Astrocyte of the spinal cord (primary cell): ENCODE measurements at places on chromosomes 4 and X.
A peak's percentile ranks its signal among the peaks of the same experiment; 100 is the strongest.

DNA sequence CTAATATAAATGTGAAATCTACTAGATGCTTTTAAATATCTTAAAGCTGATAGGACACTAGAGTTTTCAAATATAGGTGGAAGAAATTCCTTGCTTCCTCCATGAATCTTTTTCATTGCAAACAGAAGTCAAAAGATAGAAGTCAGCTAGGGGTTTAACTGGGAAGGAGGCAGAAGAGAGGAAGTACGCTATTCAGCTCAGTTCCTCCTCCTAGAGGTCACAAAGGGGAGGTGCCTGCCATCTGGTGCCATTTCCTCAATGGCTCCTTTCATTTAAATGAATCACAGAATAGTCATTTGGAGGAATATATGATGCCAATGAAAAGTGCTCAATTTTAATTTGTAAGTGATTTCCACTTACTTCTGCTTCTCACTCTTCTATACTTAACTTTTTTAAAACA, 8.5 kb downstream of the COL25A1 start:
- DNase-seq: no peak

GRCh38 chrX:6244666-6245065, 16.0 kb upstream of the NLGN4X start:
- DNase-seq: no peak

DNA sequence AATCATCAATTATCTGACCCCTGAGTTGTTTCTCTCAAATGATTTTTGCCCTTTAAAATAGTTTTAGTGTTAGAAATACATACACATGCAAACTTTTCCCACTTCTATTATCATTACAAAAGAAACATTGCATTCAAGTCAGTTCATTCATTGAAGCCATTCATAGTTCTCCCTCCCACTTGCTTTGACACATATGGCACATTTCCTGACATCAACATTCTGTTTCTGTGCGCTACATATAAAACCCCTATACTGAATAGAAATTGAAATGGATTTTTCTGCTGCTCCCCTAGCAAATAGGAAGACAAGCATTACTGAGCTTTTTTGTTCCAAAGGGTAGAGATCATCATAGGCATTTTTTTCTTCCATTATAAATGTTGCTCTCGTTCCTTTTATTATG, 497.9 kb upstream of the PCDH10 start:
- no peak for DNase-seq

DNA sequence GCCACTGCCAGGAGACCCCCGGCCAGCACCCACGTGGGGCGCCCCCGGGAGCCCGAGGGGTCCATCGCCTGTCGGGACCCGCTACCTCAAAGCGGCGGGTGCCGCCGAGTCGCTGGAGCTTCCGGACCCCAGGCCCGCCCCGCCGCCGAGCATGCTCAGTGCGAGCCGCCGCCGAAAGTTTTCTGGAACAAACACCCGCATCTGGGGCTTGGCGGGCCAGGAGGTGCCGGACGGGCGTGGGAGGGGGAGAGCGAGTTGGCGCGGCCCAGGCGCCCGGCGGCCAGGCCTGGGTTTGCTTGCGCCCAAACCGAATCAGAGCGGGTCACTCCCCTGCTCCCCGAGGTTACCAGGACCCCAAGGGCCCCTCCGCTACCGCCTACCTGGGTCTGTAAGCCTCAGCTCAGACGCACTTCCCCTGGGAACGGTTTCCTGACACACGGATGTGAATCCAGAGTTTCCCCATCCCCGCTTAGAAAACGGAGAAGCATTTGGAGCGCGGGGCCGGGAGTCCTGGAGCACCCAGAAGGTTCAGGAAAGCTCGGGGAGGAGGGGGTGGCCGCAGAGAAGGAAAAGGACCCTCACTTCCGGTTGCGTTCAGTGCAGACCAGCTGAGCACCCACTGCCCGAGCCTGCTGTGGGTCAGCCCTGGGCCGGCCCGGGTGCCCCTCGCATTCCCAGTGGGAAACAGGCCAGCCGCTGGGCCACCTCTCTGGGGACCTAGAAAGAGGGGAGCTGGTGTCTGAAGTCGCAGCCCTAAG, at the start of gene EVC2:
Gene EVC2 (minus strand): TSS at position 111 of the 758 bp plus-strand sequence. CDS start 46 bp downstream, at position 65.
- peak; percentile 59 for DNase-seq

DNA sequence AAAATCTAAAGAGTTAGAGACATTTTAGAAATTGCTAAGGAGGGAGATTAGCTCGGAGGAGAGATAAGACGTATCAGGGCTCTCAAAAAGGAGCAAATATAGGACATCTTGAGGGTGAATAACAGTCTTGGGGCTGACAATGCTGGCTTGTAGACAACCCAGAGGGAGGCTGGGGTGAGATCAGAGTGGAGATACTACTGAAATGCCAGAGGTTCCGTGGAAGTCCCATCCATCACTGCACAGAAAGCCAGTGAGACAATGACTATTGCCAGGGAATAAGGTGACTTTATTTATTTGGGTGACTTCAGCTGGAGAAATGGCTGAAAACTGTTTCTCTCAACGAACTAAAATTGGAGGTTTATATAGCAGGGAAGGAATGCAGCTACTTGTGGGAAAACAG, 838.1 kb upstream of the AGA start:
- DNase-seq: no peak

DNA sequence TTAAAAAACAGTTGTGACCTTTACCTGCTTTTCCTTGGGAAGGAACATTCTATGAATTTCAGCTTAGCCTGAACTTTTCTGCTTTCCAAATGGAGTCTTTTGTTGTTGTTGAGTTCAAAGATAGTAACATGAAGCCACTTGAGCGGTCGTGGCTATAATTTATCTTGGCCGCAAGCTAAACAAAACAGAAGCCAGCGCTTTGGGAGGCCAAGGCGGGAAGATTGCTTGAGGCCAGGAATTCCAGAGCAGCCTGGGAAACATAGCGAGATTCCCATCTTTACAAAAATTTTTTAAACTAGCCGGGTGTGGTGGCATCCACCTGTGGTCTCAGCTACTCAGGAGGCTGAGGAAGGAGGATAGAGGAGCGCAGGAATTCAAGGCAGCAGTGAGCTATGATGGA, 29.9 kb downstream of the TKTL1 start:
- peak; percentile 45 for DNase-seq

GRCh38 chr4:37324546-37324945, 80.0 kb downstream of the NWD2 start:
- DNase-seq: no peak

DNA sequence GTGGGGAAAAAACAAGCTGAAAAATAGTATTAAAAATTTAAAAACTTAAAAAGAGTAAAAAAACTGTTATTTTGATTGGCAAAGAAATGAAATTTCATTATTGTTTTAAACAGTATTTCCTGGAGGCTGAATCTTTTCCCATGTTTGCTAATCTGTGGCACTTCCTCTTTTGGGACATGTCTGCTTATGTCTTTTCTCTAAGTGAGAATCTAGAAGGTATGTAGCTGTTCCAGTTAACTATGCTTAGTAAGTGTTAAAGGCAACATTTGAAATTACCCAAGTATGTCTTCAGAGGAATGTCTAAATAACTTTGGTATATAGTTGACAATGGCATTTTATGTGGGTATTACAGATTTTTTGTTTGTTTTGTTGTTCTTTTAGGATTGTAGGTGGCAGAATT, 81.6 kb upstream of the TBC1D9 start:
- DNase-seq: no peak

- peak; percentile 46 for DNase-seq
Measured at GRCh38 chrX:103329991-103330390, at the start of gene TCEAL7. Gene TCEAL7, plus strand, starts transcription at chrX:103330239. Its CDS starts 1,165 bp downstream, at chrX:103331404.

GRCh38 chr4:107931775-107932321, 499 bp downstream of the CYP2U1 start:
- DNase-seq: no peak

DNA sequence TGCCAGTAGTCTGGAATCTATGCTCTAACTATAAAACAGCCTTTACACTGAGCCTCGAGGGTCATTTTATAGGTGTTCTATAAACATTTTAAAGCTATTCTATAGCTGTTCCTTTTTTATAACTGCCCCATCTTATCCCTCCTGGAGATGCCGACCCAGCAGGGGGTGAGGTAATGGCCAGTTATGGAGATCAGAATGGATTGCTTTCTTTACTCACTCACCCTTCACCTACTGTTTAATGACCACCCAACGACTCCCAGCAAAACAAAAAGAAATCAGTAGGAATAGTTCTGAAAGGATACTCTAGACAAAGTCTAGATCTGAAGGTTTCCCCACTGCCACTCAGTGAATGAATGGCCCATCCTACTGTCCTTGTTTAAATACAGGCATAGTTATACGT, 1113.1 kb downstream of the FAT4 start:
- DNase-seq: no peak

DNA sequence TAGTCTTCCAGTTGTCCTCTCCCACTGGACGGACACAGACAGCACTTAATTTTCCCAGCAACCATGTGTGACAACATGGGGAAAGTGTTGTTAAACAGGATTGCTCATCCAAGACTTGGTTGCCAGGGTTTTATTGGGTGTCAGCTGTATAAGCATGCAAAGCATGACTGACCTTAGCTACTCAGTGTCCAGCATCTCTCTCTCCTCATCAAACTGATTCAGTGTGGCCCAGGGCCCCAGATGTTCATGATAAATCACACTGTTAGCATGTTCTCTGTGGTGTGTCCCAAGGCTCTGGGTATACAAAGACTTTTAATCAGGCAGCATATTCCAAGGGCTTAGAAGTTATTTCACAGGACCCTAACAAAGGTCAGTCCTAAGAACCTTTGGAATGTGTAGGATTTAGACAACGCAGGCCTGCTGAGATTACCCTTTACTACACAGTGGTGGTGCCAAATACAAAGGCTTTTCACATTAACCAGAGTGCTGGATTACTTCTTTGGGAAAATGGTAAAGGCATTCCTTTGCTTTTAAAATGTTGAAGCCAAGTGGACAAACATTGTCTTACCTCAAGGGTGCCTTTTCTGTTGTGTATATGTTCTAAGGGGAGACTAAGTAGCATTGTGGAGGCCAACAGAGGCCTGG, 213.3 kb downstream of the GLUD2 start:
- DNase-seq: no peak
